ENCODE measurements at places on chromosomes 1 and 21.

GRCh38 chr1:17673329-17674072 is 81.6 kb upstream of the ACTL8 start:
- no peak for DNase-seq

GRCh38 chr1:21451981-21452411 is 12.1 kb downstream of the NBPF3 start:
- DNase-seq: no peak

DNA sequence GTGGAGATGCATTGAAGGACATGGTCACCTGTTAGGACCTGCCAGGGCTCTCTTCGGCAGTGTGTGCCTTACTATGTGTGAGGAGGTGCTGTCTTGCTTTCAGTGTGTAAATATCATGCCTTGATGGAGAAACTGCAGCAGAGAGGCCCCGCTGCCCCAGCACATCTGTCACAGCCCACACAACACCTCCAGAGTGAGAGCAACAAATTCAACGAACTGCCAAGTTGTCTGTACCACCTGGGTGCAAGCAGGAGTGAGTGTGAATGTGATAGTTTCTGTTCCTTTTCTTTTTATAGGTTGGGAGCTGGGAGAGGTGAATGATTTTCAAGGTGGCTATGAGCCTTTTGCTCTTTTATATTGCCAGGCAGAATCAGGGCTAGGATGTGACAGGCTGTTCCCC is 114.6 kb upstream of the KIAA0040 start:
- DNase-seq: peak; percentile 71

- no peak for DNase-seq
These were observed 1.9 kb downstream of the RUNX3 start for GRCh38 chr1:24927988-24928688.

DNA sequence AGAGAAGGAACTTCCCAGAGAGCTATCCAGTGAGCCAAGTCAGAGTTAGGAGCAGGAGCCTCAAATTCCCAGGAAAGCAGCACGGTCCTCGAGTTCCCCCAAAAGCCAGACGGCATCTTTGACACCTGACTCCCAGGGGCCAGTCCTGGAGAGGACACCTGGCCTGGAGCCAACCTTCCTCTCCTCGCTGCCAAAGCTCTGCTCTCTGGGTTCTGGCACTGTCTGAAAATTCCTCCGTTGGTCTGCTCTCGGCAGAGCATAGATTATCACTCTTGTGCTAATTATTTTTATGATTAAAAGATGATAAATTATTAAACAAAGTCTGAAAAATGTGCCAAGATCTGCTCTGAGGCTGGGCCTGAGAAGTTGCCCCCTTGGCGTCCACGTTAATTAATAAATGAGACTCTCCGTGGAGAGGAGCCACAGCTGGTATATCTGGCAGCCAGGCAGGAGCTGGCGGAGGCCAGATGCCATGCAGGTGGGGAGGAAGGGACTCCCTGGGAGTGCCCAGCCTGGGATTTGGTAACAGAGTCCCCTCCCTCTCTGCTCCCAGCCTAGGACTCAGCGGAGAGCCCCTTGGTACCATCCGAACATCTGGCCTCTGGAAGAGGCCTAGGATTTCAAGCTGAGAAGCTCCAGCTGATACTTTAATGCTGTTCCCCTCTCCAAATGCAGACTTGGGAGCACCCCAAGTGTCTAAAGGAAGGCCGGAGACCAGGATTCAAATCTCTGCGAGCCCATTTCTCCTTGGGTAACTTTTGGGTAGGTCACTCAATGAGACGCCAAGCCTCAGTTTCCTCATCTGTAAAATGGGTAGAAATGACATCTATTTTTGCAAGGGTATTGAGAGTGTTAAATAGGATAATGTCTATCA is 163.7 kb upstream of the POU3F1 start:
- DNase-seq: no peak

DNA sequence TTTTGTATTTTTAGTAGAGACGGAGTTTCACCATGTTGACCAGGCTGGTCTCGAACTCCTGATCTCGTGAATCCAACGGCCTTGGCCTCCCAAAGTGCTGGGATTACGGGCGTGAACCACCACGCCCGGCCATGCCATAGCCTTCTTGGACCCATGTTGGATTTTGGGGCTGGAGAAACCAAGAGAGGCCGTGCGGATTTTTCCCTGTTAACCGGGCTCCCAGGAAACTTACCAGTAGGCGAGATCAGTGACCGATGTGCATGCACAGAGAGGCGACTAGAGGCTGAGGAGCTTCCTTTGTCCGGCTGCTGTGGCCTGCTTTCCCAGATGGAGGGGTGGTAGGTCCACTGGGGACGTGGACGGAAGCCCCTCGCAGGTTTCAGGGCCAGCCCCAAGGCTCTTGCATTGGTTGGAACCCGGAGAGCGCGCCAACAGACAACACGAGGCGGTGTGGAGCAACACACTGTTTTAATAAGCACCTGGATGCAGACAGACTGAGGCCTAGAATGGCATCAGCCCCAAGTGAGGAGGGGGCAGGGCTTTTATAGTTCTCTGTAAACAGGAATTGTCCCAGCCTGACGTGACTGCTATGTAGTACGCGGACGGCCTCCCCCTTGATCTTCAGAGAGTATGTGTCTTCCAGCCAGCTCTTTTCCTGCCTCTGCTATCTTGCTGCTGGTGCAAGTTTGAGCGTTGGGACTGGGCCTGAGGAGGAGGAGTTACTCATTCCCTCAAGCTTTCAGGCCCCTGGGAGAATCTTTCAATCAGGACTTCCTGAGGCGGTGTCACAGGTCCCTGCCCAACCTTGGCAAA is at the start of gene ERVH48-1:
Gene ERVH48-1, minus strand, starts transcription at position 517 of the 813 bp plus-strand sequence. CDS start 6,624 bp downstream, outside the sequence.
- DNase-seq: no peak

DNA sequence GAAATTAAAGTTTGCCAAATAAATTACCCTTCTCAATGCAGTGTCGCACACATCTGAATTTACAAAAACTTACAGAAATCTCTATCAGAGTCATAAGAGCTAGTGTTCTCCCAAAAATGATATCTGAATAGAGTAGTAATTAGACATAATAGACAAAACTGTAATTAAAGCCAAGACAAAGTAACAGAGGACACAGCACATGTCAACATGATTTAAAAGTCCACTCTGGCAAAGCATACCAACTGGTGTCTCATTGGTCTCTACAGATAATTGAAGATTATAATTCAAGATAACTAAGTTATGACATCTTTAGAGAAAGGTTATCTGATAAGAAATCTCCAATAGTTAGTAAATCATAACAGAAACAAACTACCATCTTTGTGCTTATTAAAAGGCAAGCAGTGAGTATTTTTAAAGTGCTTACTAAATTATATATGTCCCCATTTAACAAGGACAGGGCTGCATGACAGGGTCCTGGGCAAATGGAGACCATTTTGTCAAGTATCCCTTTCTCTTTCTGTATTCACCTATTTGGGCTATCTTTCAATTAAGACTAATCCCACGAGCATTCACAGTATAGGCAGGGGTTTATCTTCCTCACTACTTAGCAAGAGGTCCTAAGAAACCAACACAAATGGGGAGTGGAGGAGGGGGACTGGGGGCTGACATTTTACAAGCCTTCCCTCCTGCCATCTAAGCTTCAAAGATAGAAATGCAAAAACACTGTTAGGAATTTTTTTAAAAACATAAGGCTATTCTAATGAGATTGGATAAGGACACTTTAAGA is 26.0 kb downstream of the PTP4A2 start:
- no peak for DNase-seq

DNA sequence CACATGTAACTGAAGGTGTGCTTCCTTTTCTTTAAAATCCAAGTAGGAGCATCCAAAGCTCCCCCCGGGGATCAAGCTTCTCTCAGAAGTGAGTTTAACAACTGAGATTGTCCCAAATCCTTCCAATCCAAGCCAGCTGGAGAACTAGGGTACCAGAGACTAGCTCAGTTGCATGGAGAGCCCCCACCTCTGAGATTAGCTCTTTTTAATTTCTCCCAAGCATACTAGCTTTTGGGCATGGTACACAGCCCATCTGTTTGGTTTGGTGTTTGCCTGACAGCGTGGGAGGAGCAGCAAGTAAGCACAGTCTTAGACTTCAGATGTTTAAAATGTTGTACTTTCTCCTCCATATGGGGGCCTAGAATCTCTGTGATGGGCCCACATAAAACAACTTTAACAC is 142.8 kb downstream of the ASTN1 start:
- no peak for DNase-seq

GRCh38 chr1:224540535-224540934 is 75.6 kb upstream of the CNIH3 start:
- no peak for DNase-seq

DNA sequence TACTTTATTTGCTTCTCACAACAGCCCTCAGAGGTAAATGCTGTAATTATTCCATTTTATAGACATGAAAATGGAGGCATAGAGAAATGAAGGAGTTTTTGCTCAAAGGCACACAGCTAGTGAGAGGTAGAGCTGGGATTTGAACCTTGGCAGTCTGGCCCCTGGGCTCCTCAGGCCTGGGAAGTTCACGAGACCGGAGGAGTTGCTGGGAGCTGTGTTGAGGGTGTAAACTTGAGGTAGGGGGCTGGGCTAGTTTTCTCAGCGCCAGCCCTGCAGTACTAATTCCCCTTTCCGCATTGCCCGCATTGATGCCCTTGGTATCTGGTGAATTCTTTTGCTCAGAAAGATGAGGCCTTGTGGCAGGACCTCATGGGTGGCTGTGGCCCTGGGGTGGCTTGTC is 73.3 kb downstream of the PTPRU start:
- no peak for DNase-seq

DNA sequence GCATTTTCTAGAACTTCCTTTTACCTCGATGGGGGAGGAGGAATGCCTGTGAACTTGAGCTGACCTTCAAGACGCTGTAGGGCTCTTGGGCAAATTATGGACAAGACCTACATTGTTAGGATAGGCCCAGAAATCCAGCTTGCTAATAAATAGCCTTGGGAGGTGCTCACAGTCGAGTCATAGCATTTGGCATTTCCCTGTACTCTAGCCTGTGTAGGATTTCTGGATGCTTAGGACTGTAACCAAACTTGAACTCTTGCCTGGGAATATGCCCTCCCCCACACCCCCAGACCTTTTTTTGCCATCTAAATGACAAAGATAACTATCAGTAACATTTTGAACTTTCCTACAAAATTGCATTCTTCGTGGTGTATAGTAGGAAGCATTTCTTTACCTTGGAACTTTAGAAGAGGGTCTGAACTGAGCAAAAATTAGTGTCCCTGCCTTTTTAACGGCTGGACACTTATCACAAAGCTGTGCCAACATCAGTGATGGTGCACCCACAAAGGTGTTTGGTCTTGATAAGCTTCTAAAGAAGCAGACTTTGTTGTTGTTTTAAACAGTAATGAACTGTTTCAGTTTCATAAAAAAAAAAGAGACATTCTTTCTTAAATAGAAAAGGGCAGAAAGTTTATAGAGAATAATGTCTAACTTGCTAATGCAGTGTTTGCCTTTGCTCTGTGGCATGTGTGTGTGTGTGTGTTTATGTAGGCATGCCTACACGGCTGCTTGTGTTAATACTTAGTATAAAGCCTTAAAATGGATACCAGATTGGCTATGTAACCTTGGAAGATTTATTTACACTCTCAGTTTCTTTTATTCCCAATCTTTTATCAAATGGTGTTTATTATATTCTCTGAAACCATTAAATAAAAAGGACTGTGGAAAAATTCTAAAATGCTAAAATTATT is 88.2 kb downstream of the NFIA start:
- no peak for DNase-seq

- no peak for DNase-seq
These were observed at the start of gene RGS18 for GRCh38 chr1:192158181-192158580. Gene RGS18, plus strand, starts transcription at chr1:192158462. Its CDS starts 176 bp downstream, at chr1:192158638.
